ENCODE measurements at places on chromosomes 2 and 18. TPM values are rescaled to one million over a fixed set of nuclear protein-coding genes. Genes with fewer than 3 reads are reported as not detected.

SPIRE1 gene
- total RNA-seq, result 13.7 TPM

DNA sequence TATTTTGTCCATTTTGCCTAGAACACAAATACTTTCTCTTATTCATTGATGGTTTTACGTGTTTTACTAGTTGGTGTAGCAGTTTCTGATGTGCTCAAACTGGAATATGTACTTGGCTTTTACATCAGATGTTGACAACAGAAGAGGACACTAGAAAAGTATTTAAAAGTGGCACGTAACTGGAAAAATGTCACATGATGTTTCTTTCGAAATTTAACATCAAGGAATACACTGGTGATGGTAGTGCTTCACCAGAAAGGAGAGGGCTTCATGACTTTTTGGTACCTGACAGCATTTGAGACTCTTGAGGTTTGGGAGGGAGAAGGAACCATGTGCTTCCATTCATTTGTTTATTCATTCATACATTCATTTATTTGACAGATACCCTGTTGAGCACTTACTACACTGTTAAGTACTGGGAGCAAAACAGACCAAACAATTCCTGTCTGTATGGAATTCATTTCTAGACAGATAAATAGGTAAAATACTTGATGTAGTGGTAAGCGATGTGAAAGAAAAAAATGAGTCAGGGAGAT, 1.5 kb downstream of the GIGYF2 start:
- H3K36me3 ChIP-seq, result peaks cover 22% of the 10 kb centered on the region
- peak overlapping the region; percentile 75 for H3K4me3 ChIP-seq
- peak overlapping the region; percentile 94 for H3K27ac ChIP-seq
- H3K4me1 ChIP-seq, result peaks cover 28% of the 10 kb centered on the region
- no peak for DNase-seq

DNA sequence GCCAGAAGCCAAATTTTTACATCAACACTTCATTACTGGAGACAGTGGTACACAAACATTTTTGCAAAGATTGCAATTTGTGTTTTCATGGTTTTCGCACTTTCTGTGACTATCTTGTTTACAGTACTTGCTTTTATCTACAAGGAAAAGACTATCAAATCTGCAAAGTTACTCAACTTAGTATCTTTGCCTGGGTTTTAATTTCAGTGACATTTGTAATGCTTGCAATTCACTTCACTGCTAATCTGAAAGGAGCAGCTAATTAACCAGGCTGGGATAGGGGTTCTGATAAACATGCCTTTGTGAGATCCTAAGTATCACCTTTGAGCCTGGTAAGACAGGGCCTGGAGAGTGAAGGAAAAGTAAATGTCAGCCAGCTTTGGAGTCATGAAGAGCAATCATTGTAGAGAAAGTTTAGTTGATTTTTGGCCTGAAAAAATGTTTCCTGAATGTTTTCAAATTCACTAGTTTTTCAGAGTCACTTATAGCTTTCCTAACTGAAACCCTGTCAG, 194.2 kb downstream of the RIT2 start:
- H3K27me3 ChIP-seq, result no peaks in the 10 kb centered on the region
- H3K36me3 ChIP-seq, result no peaks in the 10 kb centered on the region
- H3K4me3 ChIP-seq, result no peak overlapping the region
- no peak overlapping the region for H3K27ac ChIP-seq
- no peaks in the 10 kb centered on the region for H3K4me1 ChIP-seq

GRCh38 chr2:58107803-58108710, 61.5 kb downstream of the VRK2 start:
- peaks cover 5% of the 10 kb centered on the region for H3K36me3 ChIP-seq
- no peaks in the 10 kb centered on the region for H3K27me3 ChIP-seq
- peak overlapping the region; percentile 49 for H3K27ac ChIP-seq
- H3K4me3 ChIP-seq, result no peak overlapping the region
- H3K4me1 ChIP-seq, result peaks cover 19% of the 10 kb centered on the region
- no peak for DNase-seq

DNA sequence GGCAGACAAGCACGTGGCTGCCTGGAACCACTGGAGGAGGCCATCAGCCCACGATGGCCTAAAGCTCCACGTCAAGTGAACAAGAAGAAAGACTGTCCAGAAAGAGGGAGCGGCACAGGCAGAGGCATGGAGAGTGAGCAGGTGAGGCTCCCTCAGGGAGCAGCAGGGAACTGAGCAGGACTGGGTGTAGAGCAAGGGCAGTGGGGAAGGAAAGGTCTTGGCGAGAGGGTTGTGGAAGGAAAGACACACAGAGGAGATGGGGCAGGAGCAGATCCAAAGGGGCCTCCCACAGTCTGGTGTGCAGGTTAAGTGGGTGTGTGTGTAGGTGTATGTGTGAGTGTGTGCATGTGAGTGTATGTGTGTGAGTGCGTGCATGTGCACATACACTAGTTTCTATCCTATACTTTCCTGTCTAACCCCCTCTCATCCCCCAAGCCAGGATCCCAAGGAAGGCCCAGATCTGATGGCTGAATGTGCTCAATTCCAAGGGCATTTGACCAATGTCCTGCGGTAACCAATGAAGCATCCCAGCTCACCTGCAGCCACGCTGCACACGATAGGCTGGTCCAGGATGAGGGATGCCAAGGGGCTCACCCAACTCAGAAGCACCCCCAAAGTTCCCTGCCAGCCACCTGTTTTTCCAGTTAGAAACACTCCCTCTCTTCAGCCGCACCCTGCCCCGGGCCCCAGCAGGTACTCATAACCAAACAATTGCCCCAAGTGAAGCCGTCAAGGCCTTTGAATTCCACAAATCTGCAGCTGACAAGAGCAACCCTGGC, 262.5 kb upstream of the RAB6C start:
- no peaks in the 10 kb centered on the region for H3K27me3 ChIP-seq
- no peaks in the 10 kb centered on the region for H3K36me3 ChIP-seq
- no peak overlapping the region for H3K4me3 ChIP-seq
- H3K4me1 ChIP-seq, result no peaks in the 10 kb centered on the region
- DNase-seq, result no peak

- no peak overlapping the region for H3K4me3 ChIP-seq
- no peaks in the 10 kb centered on the region for H3K36me3 ChIP-seq
- no peaks in the 10 kb centered on the region for H3K27me3 ChIP-seq
- H3K27ac ChIP-seq, result no peak overlapping the region
These were observed 190.5 kb downstream of the LOXHD1 start for GRCh38 chr18:46466234-46467160.

DNA sequence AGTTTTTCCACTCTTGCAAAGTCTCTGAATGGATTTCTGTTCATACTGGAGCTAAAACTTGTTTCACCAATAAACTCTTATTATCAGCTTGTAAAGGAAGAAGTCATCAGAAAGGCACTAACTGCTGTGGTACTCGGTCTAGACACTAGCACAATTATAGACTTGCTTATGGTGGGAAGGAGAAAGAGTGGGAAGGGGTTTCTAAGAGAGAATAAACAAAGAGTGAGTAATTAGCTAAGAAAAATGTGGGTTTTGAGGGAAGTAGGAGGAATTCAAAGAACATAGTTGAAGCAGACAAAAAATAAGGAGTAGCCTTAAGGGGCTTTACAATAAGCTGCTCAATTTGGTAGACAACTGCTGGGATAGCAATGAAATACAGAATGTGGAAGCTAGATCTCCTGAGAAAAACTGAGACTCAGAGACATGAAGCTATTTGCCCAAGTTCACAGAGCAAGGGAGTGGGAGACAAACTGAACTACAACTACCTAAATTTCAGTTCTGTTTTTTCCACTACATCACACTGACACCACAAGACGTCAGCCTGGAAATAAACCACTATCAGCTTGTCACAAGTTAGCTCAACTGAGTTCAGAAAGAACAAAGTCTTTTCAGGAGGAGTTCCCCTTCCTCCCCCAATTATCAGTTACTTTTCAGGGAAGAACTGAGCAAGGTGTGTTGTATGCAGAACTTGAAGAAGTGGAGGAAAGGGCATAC, 59.7 kb downstream of the MAP4K3 start:
- no peak overlapping the region for H3K27ac ChIP-seq
- no peak overlapping the region for H3K4me3 ChIP-seq
- peaks cover 38% of the 10 kb centered on the region for H3K4me1 ChIP-seq
- no peaks in the 10 kb centered on the region for H3K27me3 ChIP-seq
- no peak for DNase-seq

DNA sequence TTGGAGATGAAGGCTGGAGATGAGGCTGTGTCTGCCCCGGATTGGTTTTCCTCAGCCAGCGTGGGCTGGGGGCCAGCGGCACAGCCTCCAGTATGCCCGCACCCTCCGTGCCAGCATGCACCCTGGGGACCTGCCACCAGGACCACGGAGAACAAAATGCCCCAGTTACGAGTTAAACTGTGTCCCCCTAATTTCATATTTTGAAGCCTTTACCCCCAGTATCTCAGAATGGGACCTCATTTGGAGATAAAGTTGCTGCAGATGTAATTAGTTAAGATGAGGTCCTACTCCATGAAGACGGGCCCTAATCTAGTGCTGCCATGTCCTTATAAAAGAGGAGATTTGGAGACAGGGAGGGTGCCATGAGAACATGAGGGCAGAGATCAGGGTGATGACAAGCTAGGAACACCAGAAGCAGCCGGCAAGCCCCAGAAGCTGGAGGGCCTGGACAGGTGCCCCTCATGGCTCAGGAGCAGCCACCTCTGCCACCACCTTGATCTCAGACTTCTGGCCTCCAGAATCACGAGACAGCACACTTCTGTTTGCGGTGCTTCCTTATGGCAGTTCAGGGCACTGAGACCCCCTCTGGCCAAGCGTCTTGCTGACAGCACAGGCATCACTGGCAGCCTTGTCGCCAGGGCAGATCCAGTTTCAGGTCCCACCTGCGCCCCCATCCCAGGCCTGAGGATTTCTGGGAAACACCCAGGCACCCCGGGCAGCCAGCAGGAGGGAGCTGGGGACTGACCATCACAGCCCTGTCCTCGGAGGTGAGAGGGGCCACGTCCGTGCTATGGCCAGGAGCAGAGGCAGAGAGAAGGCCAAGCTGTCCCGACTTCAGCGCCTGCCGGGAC, 29.4 kb downstream of the KIF1A start:
- DNase-seq, result peak; percentile 69
- no peaks in the 10 kb centered on the region for H3K4me1 ChIP-seq
- no peaks in the 10 kb centered on the region for H3K27me3 ChIP-seq
- H3K36me3 ChIP-seq, result no peaks in the 10 kb centered on the region
- H3K4me3 ChIP-seq, result no peak overlapping the region
